Activated naive CD8-positive, alpha-beta T cell treated with anti-CD3 and anti-CD28 coated beads for 36 hours (primary cell): ENCODE measurements at places on chromosomes 4 and X. TPM values are rescaled to one million over a fixed set of nuclear protein-coding genes. Genes with fewer than 3 reads are reported as not detected.

Gene NAP1L3
- total RNA-seq, result 3.2 TPM

GRCh38 chr4:124230268-124230667 is 482.3 kb downstream of the ANKRD50 start:
- no peak for DNase-seq
- H3K4me3 ChIP-seq, result no peak overlapping the region
- H3K27me3 ChIP-seq, result no peaks in the 10 kb centered on the region
- no peak overlapping the region for H3K27ac ChIP-seq

GRCh38 chr4:52788806-52789205 is 37.6 kb upstream of the ERVMER34-1 start:
- H3K27me3 ChIP-seq, result no peaks in the 10 kb centered on the region
- no peaks in the 10 kb centered on the region for H3K36me3 ChIP-seq
- no peak overlapping the region for H3K27ac ChIP-seq
- H3K4me3 ChIP-seq, result no peak overlapping the region

DNA sequence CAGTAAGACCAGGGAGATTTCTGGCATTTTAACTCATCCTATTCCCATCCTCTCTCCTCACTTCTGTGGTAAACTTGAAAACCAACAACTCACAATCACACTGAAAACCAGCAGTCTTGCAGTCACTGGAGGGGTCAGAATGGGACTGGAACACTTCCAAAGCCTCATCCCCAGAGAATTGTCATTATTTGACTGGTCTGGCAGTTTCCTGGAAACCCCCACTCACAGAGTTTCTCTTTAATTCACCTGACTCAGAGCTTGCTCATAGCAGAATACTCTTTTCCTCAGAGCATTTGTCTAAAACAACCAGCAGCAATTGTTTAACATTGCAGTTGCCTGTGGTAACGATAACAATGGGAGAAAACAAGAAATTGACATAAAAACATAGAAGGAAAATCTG is 7.3 kb upstream of the RAB9B start:
- peak; percentile 8 for DNase-seq
- H3K27me3 ChIP-seq, result peaks cover 4% of the 10 kb centered on the region
- H3K4me3 ChIP-seq, result no peak overlapping the region
- H3K27ac ChIP-seq, result no peak overlapping the region
- peaks cover 4% of the 10 kb centered on the region for H3K36me3 ChIP-seq
- peaks cover 9% of the 10 kb centered on the region for H3K4me1 ChIP-seq
